ENCODE measurements at places on chromosomes 2 and 18. TPM values are rescaled to one million over a fixed set of nuclear protein-coding genes. Genes with fewer than 3 reads are reported as not detected.

- no peak for DNase-seq
Measured at GRCh38 chr2:101362316-101362715, 25.0 kb downstream of the CREG2 start.

DNA sequence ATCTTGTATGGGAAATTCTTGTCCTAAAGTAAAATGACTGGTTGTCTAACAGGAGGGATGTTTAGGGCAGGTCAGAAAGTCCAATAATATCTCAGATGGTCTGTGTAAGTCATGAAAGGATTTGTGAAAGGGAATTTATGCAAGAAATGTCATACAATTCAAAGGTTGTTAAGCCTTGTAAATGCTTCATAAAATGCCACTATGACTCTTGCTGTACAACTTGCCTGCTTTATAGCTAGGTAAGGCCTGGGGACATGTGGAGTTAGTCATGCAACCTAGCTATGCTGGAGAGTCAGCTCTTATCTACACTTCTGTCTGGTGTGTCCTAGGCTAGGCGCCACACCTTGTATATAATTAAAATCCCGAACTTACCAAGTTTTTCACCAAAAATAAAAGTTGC is 36.9 kb upstream of the VWA3B start:
- no peak for DNase-seq

- DNase-seq: no peak
Measured at GRCh38 chr2:195711478-195711877, 54.5 kb downstream of the SLC39A10 start.

DNA sequence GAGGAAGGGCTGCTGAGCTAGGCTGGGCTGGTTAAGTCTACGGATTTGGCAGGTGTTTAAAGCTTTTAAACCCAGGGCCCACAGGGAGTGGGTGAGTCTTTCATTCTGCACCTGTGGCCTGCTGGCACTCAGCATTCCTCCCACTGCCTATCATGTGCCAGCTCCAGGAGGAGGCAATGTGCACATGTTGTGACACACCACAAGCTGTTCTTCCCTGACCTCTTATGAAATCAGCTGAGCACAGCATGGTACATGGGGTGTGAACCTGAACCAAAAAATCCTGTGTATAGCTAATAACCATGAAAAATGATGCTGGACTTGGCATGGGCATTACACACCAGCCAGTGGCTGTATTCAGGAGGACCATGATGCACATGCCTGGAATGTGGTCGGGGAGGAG is 297.9 kb upstream of the MMADHC start:
- DNase-seq: no peak

DNA sequence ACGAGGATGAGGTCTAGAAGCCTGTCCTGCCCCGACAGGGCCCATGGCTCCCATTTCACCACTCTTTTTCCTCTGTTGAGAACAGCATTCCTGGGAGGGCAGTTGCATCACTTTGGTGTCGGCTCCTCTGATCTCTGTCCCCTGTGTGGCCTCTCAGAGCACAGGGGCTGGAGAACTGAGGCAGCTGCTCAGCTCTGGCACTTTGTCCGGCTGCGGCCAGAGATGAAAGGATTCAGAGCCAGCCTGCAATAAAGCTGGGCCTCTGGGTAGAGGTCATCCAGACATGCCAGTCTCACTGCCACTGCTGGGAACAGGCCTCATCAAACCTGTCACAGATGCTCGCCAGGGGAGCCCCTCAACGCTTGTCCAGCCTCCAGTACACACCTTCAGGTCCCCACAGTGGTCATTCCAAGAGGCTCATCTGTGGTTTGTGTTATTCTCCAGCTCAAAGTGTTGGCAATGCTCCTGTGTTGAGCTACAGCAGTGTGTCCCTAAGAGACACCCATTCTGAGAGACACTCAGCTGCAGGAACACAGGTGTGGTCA is 13.1 kb upstream of the ROCK2 start:
- DNase-seq: no peak

GRCh38 chr2:74849228-74849892 is 15.4 kb downstream of the HK2 start:
- DNase-seq: no peak

GRCh38 chr2:18626256-18626668 is 36.9 kb upstream of the NT5C1B start:
- no peak for DNase-seq

DNA sequence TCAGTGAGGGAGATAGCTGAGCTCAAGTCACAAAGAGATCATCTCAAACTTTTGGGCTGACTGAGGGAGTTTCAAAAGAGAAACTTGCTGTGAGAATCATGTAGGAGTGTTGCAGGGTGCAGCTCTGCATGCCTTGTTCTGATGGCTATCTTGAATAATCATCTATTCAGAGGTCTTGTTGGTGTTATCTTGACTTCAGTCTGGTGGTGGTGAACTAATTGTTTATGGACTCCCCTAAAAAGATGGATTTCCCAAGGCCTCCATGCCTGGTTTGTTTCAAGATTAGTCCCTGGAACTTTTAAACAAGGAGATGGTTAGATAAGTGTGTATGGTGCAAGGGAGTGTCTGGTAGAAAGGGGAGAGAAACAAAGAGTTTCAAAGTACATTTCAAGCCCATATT is 29.8 kb downstream of the SLC39A6 start:
- DNase-seq: no peak

- DNase-seq: no peak
Measured at GRCh38 chr2:205959521-205959920, 126.5 kb downstream of the INO80D start.

DNA sequence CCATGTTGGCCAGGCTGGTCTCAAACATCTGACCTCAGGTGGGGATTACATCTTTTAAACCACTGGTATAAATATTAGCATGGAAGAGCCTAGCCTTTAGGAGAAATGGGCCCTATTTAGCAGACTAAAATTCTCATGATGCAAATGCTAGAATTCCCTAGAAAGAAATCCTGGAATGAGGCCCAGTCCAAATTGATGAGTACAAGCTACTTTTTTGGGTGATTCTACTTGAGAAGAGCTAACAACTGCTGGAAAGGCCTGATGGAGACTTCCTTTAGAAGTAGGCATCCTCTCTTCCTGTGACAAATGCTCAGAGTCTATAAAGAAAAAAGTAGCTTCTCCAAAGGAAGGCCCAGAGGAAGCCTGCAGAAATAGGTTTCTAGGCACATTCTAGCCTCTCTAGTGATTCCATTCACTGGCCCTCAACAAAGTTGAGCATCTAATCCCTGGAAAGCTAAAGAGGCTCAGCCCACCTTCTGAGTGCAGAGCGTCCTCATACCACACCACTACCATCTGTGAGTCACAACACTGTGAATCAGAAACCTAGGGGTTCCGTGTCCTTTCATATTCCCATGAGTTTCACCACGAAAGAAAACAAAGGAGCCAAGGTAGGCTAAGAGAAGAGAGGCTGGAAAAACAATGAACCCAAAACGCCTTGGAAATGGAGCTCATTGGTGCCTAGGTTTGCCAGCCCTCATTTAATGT is 183.1 kb downstream of the C1D start:
- DNase-seq: no peak

GRCh38 chr2:226190479-226191252 is 609.0 kb downstream of the IRS1 start:
- no peak for DNase-seq

GRCh38 chr2:53432936-53433335 is 334.7 kb upstream of the CHAC2 start:
- DNase-seq: no peak

DNA sequence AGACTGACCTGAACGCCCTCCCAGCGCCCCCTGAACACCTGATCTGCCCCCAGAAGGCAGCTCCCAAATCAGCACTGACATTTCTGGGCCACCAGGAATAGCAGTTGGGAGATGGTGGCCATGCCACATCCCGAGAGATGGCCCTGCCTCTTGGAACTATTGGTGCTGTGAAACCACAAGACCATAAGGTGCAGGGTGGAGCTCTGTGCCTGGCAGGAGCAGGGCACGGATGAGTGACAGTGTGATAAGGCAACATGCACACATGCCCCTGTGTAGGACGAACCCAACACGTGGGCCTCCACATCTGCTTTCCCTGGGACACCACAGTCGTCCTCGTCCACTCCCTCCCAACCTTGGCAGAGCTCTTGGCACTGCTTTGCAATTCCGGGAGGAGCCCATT is 26.9 kb downstream of the ANO7 start:
- no peak for DNase-seq

DNA sequence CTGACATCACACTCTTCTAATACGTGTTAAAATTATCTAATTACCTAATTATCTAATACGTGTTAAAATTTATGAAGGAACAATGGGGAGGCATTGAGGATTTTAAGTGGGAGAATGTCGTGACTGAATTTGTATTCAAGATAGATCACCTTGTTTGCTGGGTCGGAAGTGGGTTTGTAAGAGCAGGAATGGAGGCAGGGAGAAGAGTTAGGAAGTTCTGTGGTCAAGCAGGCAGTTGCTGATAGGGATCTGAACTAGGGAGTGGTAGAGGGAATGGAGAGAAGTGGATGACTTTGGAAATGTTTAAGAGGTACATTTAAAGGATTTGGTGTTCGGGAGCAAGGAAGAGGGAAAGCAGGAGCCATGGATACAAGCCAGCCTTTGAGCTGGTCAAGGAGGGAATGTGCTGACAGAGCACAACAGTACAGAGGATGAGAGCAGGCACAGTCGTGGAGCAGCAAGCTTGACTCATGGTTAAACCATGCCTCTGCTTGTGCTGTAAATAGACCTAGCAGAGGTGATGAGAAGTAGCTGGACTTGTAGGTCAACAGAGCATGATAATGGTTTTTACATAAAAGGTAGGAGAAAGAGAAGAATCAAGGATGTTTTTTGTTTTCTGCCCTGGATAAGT is 16.2 kb downstream of the IL18RAP start:
- no peak for DNase-seq

DNA sequence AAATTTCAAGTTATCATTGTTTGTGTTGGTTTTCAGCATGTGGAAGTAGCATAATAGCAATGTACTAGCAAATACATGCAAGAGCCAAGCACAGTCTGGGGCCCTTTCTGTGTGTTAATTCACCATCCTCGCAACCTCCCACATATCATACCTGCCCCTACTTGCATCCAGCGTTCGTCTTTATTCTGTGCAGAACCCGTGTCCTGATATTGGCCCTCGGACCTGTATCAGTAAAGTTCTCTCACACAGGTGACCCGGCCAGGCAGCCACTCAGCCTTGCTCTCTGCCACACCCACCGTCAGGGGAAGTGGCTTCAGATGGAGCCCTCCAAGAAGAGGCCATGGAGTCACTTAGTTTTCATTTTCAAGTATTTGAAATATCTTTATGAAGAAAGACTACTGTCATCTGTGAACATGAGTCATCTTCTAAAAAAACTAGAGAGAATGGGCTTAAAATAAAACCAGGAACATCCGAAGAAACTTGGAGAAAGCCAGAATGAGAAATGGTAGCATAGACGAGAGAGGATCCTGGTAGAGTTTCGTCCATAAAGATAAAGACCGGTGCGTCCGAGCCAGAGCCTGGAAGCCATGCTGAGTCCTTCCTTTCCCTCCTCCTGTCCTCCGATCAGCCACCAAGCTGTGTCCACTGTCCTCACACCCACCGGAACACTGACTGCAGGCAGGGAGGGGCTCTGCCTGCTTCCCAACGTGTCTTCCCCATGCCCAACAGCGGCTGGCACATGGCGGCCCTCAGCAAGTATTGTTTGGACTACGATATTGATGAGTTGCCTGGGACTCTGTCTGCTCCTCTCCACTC is 57.3 kb upstream of the RPL31 start:
- DNase-seq: no peak

DNA sequence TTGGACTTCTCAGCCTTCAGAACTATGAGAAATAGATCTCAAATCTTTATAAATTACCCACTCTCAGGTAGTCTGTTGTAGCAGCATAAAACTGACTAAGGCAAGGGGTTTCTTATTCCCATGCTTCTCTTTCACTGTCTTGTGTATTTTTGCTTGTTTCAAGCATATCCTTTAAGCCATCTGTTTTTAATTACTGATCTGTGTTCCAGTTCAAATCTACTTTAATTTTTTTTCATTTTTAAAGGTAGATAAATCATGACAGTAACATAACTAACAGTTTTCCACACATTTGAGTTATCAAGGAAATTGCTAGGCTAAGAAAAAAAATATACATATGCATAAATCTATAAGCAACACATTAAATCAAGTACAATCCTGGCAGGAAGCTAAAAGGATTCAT is 317.9 kb upstream of the TNP1 start:
- no peak for DNase-seq

- no peak for DNase-seq
Measured at GRCh38 chr2:242004223-242004901, 134.8 kb downstream of the RTP5 start.

DNA sequence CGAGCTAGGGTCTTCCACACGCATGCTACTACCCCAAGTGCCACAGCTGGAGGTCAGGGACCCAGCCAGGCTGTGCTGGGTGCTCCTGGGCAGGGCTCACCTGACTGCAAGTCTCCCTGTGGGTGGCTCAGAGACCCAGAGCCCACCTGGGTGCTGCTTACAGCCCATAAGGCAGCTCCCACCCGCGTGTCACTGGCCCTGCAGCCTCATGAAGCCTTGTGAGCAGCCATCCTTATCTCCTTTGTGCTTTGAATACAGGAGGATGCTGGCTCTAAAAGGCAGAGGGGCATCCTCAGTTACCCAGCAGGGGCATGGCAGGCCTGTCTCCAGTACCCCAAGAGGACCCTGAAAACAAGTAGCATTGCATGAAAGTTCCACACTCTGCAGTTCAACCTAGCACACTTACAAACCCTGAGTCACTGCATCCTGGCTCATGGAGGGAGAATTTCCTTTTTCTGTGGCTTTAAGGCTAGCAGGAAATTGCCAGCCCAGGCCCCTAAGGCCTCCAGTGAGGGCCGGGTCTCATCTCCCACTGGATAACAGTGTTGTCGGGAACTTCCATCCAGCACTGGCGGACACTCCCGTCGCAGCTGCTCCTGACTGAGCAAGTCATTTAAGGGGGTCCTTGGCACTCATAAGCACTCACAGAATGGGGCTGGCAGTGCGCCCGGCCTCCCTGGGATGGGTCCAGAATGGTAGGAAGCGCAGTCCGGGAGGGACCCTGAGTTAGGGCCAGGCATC is 137.1 kb downstream of the RPIA start:
- DNase-seq: no peak

DNA sequence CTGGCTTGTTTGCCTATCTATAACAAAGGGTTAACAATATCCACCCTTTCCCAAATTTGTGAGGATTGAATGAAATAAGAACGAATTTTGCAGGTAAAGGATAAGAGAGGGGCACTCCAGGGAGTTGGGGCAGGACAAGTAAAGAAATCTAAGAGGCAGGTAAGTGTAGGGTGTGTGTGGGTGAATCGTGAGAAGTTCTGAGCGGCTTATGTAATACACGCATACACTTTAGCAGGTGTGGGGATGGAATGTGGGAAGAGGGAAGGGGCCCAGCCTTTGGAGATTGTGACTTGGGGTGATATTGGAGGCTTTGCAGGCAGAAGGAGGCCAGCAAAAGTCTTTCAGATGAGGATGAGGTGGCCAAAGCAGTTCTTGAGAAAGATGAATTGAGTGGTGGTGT is 83.2 kb upstream of the AQP4 start:
- DNase-seq: no peak

SERPINB13 gene
- total RNA-seq: not detected

MC5R gene
- not detected for total RNA-seq

TBR1 gene
- under 0.01 TPM for total RNA-seq

DNPEP gene
- 25.8 TPM for total RNA-seq
